ENCODE measurements at places on chromosomes 12 and 14. TPM values are rescaled to one million over a fixed set of nuclear protein-coding genes. Genes with fewer than 3 reads are reported as not detected.

- no peak overlapping the region for H3K4me3 ChIP-seq
- no peak overlapping the region for H3K27ac ChIP-seq
- no peak for DNase-seq
- H3K27me3 ChIP-seq, result peaks cover 3% of the 10 kb centered on the region
- no peaks in the 10 kb centered on the region for H3K36me3 ChIP-seq
Measured at GRCh38 chr12:120006258-120006975, 17.4 kb downstream of the BICDL1 start.

GRCh38 chr12:105204916-105205315 is 31.1 kb downstream of the APPL2 start:
- DNase-seq, result peak; percentile 84
- H3K4me3 ChIP-seq, result no peak overlapping the region

The FOXA1 gene
- not detected for total RNA-seq

- no peak for DNase-seq
- H3K27me3 ChIP-seq, result peaks cover 2% of the 10 kb centered on the region
- no peaks in the 10 kb centered on the region for H3K36me3 ChIP-seq
- no peak overlapping the region for H3K27ac ChIP-seq
- no peaks in the 10 kb centered on the region for H3K4me1 ChIP-seq
- no peak overlapping the region for H3K4me3 ChIP-seq
Measured at GRCh38 chr14:77794357-77794756, 5.6 kb upstream of the ADCK1 start.

- no peak for DNase-seq
- no peak overlapping the region for H3K27ac ChIP-seq
- H3K27me3 ChIP-seq, result no peaks in the 10 kb centered on the region
- no peaks in the 10 kb centered on the region for H3K4me1 ChIP-seq
- no peak overlapping the region for H3K4me3 ChIP-seq
- no peaks in the 10 kb centered on the region for H3K36me3 ChIP-seq
Measured at GRCh38 chr12:95674163-95674562, 116.4 kb downstream of the NTN4 start.

- peaks cover 2% of the 10 kb centered on the region for H3K27me3 ChIP-seq
- H3K4me1 ChIP-seq, result no peaks in the 10 kb centered on the region
- no peak overlapping the region for H3K27ac ChIP-seq
- no peak overlapping the region for H3K4me3 ChIP-seq
- peak; percentile 70 for DNase-seq
Measured at GRCh38 chr12:94586589-94587259, 63.6 kb downstream of the TMCC3 start.

The ATG14 gene
- 11.5 TPM for total RNA-seq

The NPAS3 gene
- total RNA-seq, result 2.6 TPM

DNA sequence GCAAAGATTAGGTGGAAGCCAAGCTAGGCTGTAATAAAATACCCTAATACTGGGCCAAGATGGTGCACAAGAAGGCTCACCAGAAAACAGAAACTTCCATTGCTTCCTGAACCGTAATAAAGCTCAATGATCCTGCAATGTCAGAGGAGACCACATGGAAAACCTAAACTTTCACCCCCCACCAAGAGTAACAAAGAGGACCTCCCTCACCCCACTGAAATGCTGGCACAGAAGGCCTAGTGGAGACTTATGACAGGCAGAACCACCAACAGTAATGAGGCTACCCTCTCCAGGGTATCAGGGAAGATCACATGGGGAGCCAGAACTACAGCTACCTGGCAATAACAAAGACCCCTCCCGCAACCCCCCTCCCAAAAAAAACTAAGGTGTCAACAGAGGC is 43.1 kb downstream of the CEP83 start:
- H3K27ac ChIP-seq, result no peak overlapping the region
- no peaks in the 10 kb centered on the region for H3K27me3 ChIP-seq
- H3K36me3 ChIP-seq, result no peaks in the 10 kb centered on the region
- DNase-seq, result no peak

The EPYC gene
- 0.39 TPM for total RNA-seq

The CISTR gene
- total RNA-seq, result not detected

- DNase-seq, result no peak
- H3K27me3 ChIP-seq, result no peaks in the 10 kb centered on the region
- peaks cover 2% of the 10 kb centered on the region for H3K4me1 ChIP-seq
Measured at GRCh38 chr14:52039124-52039815, 29.6 kb downstream of the NID2 start.

DNA sequence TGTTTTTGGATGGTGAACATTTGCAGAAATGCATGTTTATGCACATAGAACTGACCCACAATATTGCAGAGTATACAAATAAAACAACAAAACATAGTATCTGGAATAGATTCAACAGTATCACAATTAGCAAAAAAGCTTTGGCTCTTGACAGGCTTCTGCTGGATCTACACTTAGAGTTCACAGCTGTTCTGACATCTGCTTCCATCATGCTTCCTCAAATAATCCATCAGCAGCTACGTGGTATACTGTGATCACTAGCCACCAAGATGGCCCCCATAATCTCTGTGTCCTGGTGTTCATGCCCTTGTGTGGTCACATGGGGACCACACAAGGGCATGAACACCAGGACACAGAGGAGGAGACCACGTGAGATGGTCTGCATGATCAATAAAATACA is 166.6 kb upstream of the CCDC198 start:
- H3K27me3 ChIP-seq, result no peaks in the 10 kb centered on the region
- no peaks in the 10 kb centered on the region for H3K4me1 ChIP-seq

DNA sequence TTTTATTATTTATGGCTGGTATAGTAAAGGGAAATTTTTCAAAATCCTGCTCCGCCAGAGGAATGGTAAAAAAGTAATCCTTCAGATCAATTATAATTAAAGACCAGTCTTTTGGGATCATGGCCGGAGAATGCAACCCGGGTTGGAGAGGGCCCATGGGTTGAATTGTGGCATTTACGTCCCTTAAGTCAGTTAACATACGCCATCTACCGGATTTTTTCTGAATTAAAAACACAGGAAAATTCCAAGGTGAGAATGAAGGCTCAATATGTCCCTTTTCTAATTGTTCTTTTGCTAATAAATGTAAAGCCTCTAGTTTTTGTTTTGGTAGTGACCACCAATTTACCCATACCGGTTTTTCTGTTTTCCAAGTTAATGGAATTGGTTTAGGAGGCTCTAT is 602.8 kb downstream of the ALG10 start:
- DNase-seq, result no peak
- H3K36me3 ChIP-seq, result no peaks in the 10 kb centered on the region
- H3K27me3 ChIP-seq, result no peaks in the 10 kb centered on the region
- no peak overlapping the region for H3K27ac ChIP-seq
- H3K4me3 ChIP-seq, result no peak overlapping the region
- H3K4me1 ChIP-seq, result no peaks in the 10 kb centered on the region

GRCh38 chr12:108888031-108888430 is 8.1 kb downstream of the DAO start:
- no peak overlapping the region for H3K4me3 ChIP-seq
- H3K27me3 ChIP-seq, result no peaks in the 10 kb centered on the region
- no peaks in the 10 kb centered on the region for H3K36me3 ChIP-seq
- DNase-seq, result no peak

The TAS2R13 gene
- 0.43 TPM for total RNA-seq

- no peaks in the 10 kb centered on the region for H3K36me3 ChIP-seq
- H3K27ac ChIP-seq, result no peak overlapping the region
- no peaks in the 10 kb centered on the region for H3K27me3 ChIP-seq
- H3K4me1 ChIP-seq, result peaks cover 27% of the 10 kb centered on the region
- no peak overlapping the region for H3K4me3 ChIP-seq
Measured at GRCh38 chr14:95537298-95538089, 2.6 kb downstream of the GLRX5 start.

GRCh38 chr12:114140576-114140975 is 174.5 kb upstream of the RBM19 start:
- H3K27me3 ChIP-seq, result no peaks in the 10 kb centered on the region
- no peak for DNase-seq
- no peaks in the 10 kb centered on the region for H3K4me1 ChIP-seq
- no peaks in the 10 kb centered on the region for H3K36me3 ChIP-seq

The ABCD2 gene
- total RNA-seq, result not detected

The C1S gene
- total RNA-seq, result 6.2 TPM

GRCh38 chr12:132153501-132154340 is 9.5 kb downstream of the NOC4L start:
- H3K36me3 ChIP-seq, result peaks cover 15% of the 10 kb centered on the region
- H3K4me3 ChIP-seq, result no peak overlapping the region
- peak; percentile 25 for DNase-seq
- no peaks in the 10 kb centered on the region for H3K27me3 ChIP-seq

The ANKRD33 gene
- not detected for total RNA-seq

DNA sequence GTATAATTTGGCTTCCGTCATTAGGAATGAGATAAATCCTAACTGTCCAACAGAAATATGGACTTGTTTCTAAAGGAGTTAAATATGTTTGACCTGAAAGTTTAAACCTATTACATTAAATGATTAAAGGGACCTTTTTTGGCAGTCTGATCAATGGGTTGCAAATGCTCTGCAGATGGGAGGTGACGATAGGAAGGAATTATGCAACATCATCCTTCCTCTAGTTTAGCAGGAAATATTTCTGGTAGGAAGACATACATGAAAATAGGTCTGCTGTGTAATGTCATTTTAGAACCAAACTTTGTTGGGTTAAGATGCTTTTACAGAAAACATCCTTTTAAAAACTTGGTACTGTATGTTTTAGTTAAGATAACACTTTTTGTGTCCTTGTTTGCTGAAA is 2.6 kb downstream of the LRRC10 start:
- H3K27ac ChIP-seq, result no peak overlapping the region
- DNase-seq, result no peak
- no peaks in the 10 kb centered on the region for H3K4me1 ChIP-seq
- no peak overlapping the region for H3K4me3 ChIP-seq

The IFNG-AS1 gene
- not detected for total RNA-seq

GRCh38 chr12:116400636-116401372 is 123.3 kb upstream of the MED13L start:
- no peaks in the 10 kb centered on the region for H3K4me1 ChIP-seq
- H3K4me3 ChIP-seq, result no peak overlapping the region
- H3K27me3 ChIP-seq, result no peaks in the 10 kb centered on the region
- DNase-seq, result no peak

The METTL25 gene
- 9.4 TPM for total RNA-seq

- no peak overlapping the region for H3K27ac ChIP-seq
- no peaks in the 10 kb centered on the region for H3K27me3 ChIP-seq
- H3K36me3 ChIP-seq, result no peaks in the 10 kb centered on the region
- H3K4me1 ChIP-seq, result no peaks in the 10 kb centered on the region
- H3K4me3 ChIP-seq, result no peak overlapping the region
Measured at GRCh38 chr12:30135776-30136175, 352.0 kb upstream of the TMTC1 start.

The GPX2 gene
- not detected for total RNA-seq

The TRIM9 gene
- total RNA-seq, result 4.7 TPM

GRCh38 chr14:99748529-99748928 is 44.7 kb upstream of the EML1 start:
- H3K27me3 ChIP-seq, result no peaks in the 10 kb centered on the region
- H3K36me3 ChIP-seq, result no peaks in the 10 kb centered on the region
- no peak overlapping the region for H3K4me3 ChIP-seq
- peaks cover 61% of the 10 kb centered on the region for H3K4me1 ChIP-seq

DNA sequence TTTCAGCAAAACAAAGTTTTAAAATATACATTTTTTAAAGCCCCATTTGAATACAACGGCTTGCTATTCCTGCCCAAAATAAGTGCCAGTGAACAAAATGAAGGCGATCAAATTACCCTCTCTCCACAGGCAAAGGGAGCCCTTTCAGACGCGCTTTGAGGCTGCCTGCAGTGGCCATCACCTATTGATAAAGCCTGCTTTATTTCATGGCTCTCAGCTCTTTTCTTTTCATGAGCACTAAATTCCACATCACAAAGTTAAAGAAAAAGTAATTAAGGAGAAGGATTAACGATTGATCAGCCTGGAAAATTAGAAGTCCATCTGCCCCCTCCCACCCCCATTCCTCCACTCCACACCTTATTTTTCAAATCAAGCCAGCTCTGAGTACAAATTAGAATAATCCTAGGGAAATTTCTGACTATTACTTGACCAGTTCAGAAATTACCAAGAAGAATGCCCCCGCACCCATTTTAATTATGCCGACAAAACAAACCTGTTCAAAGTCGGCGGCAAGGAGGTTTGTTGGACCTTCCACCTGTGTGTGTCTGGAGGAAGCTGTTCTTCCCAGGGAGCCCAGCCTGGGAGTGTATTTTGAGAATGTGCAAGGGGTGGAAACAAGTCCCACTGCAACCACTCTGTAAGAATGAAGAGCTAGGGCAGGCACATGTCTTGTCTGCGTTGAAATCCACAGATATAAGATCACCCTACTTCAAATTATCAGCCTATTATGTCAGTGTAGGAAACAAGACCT is 64.2 kb upstream of the RIC8B start:
- no peak for DNase-seq
- no peaks in the 10 kb centered on the region for H3K27me3 ChIP-seq
- no peak overlapping the region for H3K27ac ChIP-seq
- H3K4me1 ChIP-seq, result no peaks in the 10 kb centered on the region
- H3K4me3 ChIP-seq, result no peak overlapping the region
- H3K36me3 ChIP-seq, result no peaks in the 10 kb centered on the region

The CIDEB gene
- total RNA-seq, result not detected

DNA sequence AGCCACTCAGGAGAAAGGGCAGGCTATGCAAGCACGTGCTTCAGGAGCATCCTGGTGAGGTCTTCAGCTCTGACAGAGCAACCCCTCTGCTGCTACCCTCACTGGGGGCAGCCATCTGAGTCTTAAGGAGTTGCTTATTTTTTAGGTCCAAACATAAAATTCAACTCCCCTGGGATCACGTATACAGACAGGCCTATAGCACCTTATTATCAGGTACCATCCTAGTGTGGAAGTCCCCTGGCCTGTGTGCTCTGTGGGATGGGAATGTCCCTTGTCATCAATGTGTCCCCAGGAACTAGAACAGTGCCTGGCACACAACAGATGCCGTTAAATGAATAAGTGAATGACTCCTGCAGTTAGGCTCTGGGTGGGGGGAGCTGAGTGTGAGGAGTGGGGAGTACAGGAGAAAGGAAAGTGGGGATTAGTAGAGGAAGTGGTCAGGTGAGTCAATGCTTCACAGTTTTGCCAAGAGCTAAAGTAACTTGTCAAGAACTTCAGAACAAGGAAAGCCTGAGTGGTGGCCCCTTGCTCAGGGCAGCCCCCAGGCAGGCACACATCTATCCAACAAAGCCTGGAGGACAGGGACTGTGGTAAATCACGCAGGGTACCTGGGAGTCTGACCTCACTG is 33.5 kb downstream of the DAD1 start:
- peak; percentile 64 for DNase-seq
- H3K27me3 ChIP-seq, result no peaks in the 10 kb centered on the region
- H3K27ac ChIP-seq, result peak overlapping the region; percentile 36
